ENCODE measurements at places on chromosomes 16 and 17.

GRCh38 chr17:47684535-47685193 is 9.3 kb upstream of the TBKBP1 start:
- DNase-seq: no peak

DNA sequence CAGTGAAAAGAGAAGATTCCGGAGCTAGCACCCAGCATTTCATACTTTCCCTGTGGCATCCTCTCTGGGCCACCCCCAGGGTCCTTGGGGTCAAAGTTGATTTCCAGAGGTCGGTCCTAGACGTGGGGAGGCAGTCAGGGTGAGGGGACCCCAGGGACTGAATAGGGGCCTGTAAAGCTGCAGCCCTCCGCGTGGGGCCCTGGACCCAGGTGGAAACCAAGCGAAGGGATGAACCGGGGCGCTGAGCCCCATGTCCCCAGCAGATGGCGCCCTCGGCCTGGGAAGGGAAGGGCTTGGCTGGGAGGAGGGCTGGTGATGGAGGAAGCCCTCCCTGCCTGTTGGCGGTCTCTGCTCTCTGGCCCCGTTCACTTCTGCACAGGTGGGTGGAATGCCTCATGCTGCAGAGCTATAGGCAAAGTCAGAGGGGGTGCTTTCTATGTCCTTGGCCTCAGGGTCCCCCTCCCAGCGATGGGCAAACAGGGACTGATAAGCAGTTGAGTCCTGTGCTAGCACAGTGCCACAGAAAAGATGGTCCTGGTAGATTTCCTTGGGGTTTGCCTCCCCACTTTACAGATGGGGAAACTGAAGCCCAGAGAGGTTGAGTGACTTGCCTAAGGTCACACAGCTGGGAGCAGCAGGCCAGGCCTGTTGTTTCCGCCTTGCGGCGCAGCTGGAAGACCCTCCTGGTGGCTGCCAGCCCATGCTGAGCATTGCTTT is 163.4 kb upstream of the CIBAR2 start:
- DNase-seq: peak; percentile 76

DNA sequence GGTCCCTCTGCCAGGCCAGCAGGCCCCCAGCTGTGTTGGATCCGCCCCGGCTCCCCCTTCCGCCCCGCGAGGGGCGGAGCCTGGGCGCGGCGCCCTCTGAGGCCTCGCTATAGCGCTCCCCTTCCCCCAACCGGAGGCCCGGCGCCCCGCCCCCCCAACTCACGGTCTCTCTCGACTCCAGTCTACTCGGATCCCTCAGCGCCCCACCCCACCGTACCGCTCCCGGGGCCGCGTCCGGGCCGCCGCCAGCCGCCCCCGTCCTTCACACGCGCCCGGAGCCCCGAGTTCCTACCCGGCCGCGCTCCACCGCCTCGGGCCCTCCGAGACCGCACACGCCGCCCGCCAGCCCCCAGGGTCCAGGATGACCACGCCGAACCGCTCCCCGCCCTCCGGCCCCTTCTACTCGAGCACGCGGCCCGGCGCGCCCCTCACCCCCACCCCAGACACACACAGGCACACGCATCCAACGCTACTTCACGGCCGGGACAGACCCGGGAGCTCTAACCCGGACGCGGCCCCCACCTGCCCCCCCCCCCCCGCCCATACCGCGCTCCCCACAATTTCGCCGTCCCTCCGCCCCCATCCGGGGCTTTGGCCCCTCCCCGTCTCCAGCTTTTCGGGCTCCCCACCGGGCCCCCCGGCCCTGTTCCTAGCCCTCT is 1.4 kb downstream of the PHF23 start:
- DNase-seq: peak; percentile 86

GRCh38 chr17:79836972-79837887 is 2.0 kb downstream of the CBX4 start:
- peak; percentile 76 for DNase-seq

DNA sequence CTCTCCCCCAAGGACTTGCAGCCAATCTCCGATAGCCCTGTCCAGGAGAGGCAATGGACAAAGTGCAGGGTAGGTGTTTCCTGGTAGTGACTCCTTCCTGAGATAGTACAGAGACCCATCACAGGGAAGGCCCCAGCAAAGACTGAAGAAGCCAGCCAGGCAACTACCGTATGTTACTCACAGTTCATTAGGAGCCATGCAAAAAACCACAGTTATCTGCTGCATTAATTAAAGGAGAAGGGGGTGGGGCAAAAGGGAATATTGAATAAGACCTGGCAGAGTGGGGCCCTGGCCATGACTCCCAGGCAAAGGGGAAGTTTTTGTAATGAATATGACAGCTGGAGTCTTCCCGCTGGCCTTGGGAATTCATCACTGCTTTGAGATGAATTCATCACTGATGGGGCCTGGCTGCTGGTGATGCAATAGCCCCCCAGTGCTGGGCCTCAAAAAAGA is 2.5 kb upstream of the SLC13A2 start:
- DNase-seq: no peak

DNA sequence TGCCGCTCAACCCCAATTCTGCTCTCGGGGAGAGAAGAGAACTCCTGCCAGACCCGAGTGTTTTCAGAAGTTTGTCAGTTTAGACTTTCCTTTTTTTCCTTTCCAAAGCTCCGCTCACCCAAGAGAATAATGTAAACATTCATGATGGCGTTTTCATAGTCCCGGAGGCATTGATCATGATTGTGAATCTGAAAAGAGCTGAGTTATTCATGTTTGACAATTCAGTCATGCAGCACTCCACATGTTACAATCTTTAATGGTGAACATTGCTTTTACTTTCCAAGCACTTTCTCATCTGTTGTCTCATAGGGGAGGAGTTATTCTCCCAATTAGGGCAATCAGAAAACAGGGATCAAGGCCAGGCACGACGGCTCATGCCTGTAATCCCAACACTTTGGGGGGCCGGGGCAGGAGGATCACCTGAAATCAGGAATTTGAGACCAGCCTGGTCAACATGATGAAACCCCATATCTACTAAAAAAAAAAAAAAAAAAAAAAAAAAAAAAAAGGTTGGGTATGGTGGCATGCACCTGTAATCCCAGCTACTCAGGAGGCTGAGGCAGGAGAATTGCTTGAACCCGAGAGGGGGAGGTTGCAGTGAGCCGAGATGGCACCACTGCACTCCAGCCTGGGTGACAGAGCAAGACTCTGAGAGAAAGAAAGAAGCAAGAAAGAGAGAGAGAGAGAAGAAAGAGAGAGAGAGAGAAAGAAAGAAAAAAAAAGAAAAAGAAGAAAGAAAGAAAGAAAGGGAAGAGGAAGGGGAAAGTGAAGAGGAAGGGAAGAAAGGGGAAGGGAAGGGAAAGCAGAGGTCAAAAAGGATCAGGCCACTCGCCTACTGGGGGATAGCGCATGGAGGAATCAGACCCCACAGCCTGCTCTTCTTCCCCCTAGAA is 70.0 kb upstream of the TNRC6C start:
- peak; percentile 43 for DNase-seq

- no peak for DNase-seq
These were observed 2.5 kb downstream of the ITGA3 start for GRCh38 chr17:50058296-50058953.

DNA sequence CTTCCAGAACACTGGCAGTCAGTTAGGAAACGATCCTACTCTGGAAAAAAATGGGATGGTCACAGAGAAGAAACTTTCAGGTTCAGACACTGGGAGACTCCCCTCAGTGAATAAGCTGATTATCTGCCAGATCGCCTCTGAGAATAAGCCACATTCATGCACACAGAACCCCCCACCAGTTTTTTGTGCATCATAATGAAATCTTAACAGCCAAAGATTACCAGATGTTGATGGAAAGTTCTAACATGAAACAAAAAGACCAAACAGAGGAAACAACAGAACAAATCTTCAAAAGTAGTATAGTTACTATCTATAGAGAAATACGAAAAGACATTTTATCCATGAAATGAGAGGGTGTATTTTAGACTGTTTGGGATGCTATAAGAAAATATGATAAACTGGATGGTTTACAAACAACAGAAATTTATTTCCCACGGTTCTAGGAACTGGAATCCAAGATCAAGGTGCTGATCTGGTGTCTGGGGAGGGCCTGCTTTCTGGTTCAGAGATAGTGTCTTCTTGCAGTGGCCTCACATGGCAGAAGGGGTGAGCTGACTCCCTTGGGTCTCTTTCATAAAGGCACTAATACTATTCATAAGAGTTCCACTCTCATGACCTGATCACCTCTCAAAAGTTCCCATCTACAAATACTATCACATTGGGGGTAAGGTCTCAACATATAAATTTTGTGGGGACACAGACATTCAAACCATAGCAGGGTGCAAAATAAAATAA is 8.0 kb upstream of the AMZ2 start:
- no peak for DNase-seq
